Bronchus fibroblast of lung (primary cell): ENCODE measurements at places on chromosomes 2 and 18. TPM values are rescaled to one million over a fixed set of nuclear protein-coding genes. Genes with fewer than 3 reads are reported as not detected.

The MAL gene
- total RNA-seq = not detected in 2 replicates

The GALNT13 gene
- total RNA-seq = under 0.01 and 0.15 TPM in 2 replicates

The SEPTIN2 gene
- 236 and 282 TPM in 2 replicates for total RNA-seq

The MOCOS gene
- total RNA-seq = 6.1 and 6.4 TPM in 2 replicates

The MSH2 gene
- total RNA-seq = 19.8 and 20.5 TPM in 2 replicates

The AQP12B gene
- total RNA-seq = not detected in 2 replicates

The PCARE gene
- total RNA-seq = not detected in 2 replicates

The MYO1B gene
- 41.3 and 47.6 TPM in 2 replicates for total RNA-seq

The ZSWIM2 gene
- under 0.01 TPM in 1 of 2 replicates, not detected in the other for total RNA-seq

The MYL12A gene
- 643 and 646 TPM in 2 replicates for total RNA-seq

The PCGF1 gene
- 16.6 and 18.3 TPM in 2 replicates for total RNA-seq

The ABCB11 gene
- not detected in 2 replicates for total RNA-seq

The CHRNG gene
- not detected in 2 replicates for total RNA-seq

The TCF4 gene
- 27.6 and 28.4 TPM in 2 replicates for total RNA-seq

The CRYGD gene
- not detected in 2 replicates for total RNA-seq

The ALPG gene
- not detected in 2 replicates for total RNA-seq

The IL36B gene
- total RNA-seq = not detected in 2 replicates

The POTEJ gene
- not detected in 2 replicates for total RNA-seq

The UGT1A5 gene
- total RNA-seq = not detected in 2 replicates

The RNF144A gene
- 2.8 and 3.0 TPM in 2 replicates for total RNA-seq

The SCN7A gene
- 0.74 and 0.84 TPM in 2 replicates for total RNA-seq

The EFHD1 gene
- 0.45 TPM in 1 of 2 replicates, not detected in the other for total RNA-seq

The DLGAP1 gene
- total RNA-seq = 0.34 and 0.45 TPM in 2 replicates

The GKN1 gene
- total RNA-seq = not detected in 2 replicates

The EPHA4 gene
- total RNA-seq = 8.9 and 15.2 TPM in 2 replicates

The PRSS56 gene
- not detected in 2 replicates for total RNA-seq

The OSBPL1A gene
- 20.0 and 20.5 TPM in 2 replicates for total RNA-seq

The SF3B1 gene
- total RNA-seq = 161 and 163 TPM in 2 replicates

The ANO7 gene
- under 0.01 and 0.30 TPM in 2 replicates for total RNA-seq

The DHRS9 gene
- not detected in 2 replicates for total RNA-seq

The POTEC gene
- not detected in 2 replicates for total RNA-seq

The SCN3A gene
- total RNA-seq = 0.15 and 0.17 TPM in 2 replicates

The CHST10 gene
- 10.7 and 19.3 TPM in 2 replicates for total RNA-seq

The SP5 gene
- total RNA-seq = not detected in 2 replicates

The ASB18 gene
- not detected in 2 replicates for total RNA-seq

The G6PC2 gene
- not detected in 2 replicates for total RNA-seq

The FAM168B gene
- 75.4 and 90.6 TPM in 2 replicates for total RNA-seq

The MAP2 gene
- 4.9 and 5.5 TPM in 2 replicates for total RNA-seq

The AGAP1 gene
- 3.9 and 4.6 TPM in 2 replicates for total RNA-seq

The SLC19A3 gene
- 0.17 and 0.59 TPM in 2 replicates for total RNA-seq

The CLHC1 gene
- 2.7 and 3.7 TPM in 2 replicates for total RNA-seq

The ACMSD gene
- not detected in 2 replicates for total RNA-seq

The GKN2 gene
- total RNA-seq = not detected in 2 replicates

The MALL gene
- 6.7 and 9.8 TPM in 2 replicates for total RNA-seq

The MBD2 gene
- total RNA-seq = 14.1 and 15.0 TPM in 2 replicates

The C18orf63 gene
- total RNA-seq = not detected in 2 replicates

The GAL3ST2 gene
- total RNA-seq = not detected in 2 replicates
